ENCODE measurements at places on chromosomes 4 and X.
A peak's percentile ranks its signal among the peaks of the same experiment; 100 is the strongest.

DNA sequence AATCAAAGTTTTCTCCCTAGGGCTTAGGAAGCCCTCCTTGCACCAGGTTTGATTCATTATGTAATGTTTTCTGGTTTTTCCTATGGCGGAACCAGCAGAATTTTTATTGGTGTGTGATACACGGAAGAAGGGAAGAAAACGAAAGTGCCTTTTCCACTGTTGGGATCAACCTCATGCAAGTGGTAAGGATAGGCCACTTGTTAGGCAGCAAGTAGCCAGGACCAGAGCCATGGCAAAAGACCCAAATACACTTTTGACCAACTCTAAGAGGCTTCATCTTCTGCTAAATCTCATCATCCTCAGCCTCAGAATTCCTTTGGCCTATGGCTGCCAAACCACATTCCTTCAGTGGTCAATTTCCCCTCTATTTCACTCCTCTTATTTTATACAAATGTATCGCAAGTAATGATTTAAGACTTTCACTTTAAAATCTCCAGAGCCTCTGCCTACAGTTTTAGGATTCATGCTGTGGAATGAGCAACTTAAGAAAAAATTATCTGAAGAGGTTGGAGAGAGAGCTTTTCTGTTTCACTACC is 21.2 kb downstream of the PPAT start:
- no peak for DNase-seq

DNA sequence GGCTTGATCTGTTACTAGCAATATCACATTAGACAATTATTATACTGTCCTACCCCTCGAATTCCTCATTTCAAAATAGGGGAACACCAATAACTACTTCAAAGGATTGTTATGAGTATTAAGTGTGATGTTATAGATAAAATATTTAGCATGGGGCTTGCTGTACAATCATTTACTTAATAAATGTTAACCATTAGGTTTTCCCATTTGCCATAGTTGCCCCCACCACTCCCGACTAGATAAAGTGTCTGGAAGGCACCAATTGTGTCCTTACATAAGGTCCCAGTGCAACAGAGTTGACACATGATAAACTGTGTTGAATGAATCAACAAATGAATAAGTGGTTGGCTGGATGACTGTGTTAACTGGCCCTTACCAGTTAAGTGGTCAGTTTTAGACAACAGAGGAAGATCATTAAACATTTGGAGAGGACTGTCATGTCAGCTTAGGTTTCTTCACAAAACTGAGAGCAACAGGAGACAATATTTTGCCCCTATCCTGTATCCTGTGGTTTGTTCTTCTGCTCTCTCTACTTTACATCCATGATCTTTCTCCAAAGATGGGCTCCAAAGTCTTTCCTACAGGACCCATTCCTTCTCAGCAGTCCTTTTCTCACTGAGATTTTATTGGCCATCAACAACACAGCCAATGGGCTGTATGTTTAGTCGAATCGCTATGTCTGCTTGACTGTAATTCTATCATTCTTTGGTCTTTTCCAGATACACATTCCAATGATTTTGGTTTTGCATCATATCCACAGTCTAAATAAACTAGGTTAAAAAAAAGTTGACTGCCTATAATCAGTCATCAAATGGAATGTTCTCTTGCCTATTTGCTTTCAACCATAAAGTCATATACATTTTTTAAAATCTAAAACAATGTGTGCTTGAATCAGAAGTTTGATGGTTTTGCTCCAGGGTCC is 74.4 kb downstream of the RNF150 start:
- no peak for DNase-seq

DNA sequence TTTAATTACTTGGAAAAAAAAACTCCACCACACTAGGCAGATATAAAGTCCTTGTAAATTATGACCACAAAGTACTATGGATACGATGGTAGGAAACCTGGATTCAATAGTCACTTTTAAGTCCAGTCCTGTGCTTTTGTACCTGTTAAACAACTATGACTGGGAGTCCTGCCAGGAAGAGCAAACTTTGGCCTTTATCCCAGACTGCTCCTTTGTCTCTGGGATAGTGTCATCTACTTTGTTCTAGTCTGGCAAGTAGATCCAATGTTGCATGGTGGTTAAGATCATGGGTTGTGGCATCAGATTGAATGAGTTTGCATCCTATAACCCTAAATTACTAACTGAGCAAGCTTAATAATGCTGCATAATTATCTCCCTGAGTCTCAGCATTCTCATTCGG is 175.3 kb upstream of the FGF13 start:
- no peak for DNase-seq

GRCh38 chr4:171812665-171813525 is at the start of gene GALNTL6:
Gene GALNTL6, plus strand, starts transcription at chr4:171813404.
- peak; percentile 33 for DNase-seq
